ENCODE measurements at places on chromosomes 12 and 14.
A peak's percentile ranks its signal among the peaks of the same experiment; 100 is the strongest.

GRCh38 chr12:67268335-67268895 is 743 bp upstream of the CAND1 start:
- no peaks in the 10 kb centered on the region for H3K4me1 ChIP-seq
- peak overlapping the region; percentile 76 for H3K27ac ChIP-seq
- DNase-seq, result peak; percentile 95
- no peaks in the 10 kb centered on the region for H3K36me3 ChIP-seq
- H3K4me3 ChIP-seq, result peak overlapping the region; percentile 65

DNA sequence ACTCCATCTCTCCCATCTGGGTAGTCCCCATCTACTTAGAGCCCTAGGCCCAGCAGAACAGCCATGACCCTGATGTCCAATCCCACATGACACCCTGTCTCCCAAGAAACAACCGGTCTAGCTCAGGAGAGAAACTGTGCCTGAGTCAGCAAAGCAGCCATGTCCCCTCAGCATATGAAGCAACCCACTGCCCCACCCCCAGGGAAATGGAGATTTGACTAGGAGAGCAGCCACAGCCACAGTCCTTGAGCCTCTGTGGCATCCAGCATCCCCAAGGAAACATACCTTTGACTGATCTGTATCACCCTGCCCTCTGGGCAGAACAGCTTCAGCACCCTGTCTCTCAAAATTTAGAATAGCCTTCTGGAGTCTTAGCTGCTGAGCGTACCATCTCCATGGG is 641.9 kb upstream of the FBXO33 start:
- no peaks in the 10 kb centered on the region for H3K36me3 ChIP-seq
- no peaks in the 10 kb centered on the region for H3K27me3 ChIP-seq
- H3K4me1 ChIP-seq, result no peaks in the 10 kb centered on the region
- H3K27ac ChIP-seq, result no peak overlapping the region

DNA sequence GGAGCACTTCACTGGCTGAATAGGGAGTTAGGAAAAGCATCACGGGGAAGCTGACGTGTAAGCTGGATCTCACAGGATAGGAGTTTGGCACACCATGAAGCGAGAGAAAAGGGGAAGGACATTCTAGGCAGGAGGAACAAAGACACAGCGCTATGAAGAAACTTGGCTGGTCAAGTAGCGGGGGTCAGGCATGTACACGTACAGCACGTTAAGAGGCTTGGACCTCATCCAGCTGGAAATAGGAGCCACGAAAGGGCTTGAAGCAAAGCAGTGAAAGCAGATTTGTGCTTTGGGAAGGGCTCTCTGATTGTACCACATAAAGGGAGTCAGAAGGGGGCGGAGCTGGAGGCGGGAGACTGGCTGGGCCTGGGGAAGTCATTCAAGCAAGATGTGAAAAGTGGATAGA is 19.6 kb upstream of the GALNT8 start:
- peaks cover 8% of the 10 kb centered on the region for H3K4me1 ChIP-seq
- H3K27me3 ChIP-seq, result no peaks in the 10 kb centered on the region
- no peak overlapping the region for H3K4me3 ChIP-seq

DNA sequence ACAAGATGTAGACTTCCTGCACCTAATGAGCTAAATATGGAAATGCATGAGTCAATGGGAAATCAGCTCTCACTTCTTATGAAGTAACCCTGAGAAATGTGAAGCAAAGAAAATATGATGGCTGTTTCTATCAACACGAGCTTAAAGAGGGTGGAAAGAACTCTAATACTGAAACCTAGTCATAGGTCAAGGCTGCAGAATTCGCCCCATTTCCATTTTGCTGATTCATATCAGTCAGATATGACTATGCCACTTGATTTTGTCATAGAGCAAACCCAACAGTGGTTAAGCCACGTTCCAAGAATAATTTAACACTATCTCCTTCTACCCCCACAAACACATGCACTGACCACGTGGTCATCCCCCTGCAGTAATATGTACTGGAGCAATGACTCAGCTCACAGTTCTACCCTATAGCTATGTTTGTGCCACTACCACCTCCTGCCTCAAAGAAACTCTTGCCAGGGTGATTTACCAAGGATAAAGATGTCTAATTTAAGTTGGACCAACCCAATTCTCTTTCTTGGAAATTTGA is 157.5 kb downstream of the TMTC3 start:
- no peaks in the 10 kb centered on the region for H3K4me1 ChIP-seq
- no peak overlapping the region for H3K4me3 ChIP-seq
- H3K36me3 ChIP-seq, result no peaks in the 10 kb centered on the region
- DNase-seq, result no peak
- no peaks in the 10 kb centered on the region for H3K27me3 ChIP-seq

- DNase-seq, result no peak
- H3K36me3 ChIP-seq, result no peaks in the 10 kb centered on the region
- no peak overlapping the region for H3K4me3 ChIP-seq
- no peaks in the 10 kb centered on the region for H3K27me3 ChIP-seq
- no peak overlapping the region for H3K27ac ChIP-seq
Measured at GRCh38 chr12:85765453-85765869, 70.7 kb downstream of the RASSF9 start.

DNA sequence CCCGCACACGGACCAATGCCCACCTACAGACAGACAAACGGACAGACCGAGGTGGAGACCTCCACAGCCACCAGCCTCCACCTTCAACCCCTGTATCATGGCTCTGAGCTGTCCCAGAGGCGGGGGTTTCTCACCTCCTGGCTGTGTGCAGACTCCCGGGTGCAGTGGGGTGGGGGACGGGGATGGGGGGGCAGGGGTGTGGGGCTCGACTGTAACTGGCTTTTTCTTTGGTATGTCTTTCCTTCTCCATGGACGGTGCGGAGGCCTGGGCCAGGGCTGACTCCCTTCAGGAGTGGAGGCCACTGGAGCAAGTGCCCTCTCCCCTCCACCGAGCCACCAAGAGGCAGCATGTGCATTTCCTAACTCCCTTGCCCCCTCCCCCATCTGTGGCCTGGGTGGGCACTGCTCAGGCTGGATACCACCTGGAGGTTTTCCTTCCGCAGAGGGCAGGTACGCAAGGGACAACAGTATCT is 122.6 kb downstream of the ESRRB start:
- H3K27me3 ChIP-seq, result no peaks in the 10 kb centered on the region
- H3K4me3 ChIP-seq, result no peak overlapping the region
- no peaks in the 10 kb centered on the region for H3K4me1 ChIP-seq

GRCh38 chr12:124763594-124763979 is 100.1 kb downstream of the SCARB1 start:
- H3K4me1 ChIP-seq, result peaks cover 1% of the 10 kb centered on the region
- no peaks in the 10 kb centered on the region for H3K36me3 ChIP-seq
- H3K4me3 ChIP-seq, result no peak overlapping the region
- H3K27me3 ChIP-seq, result no peaks in the 10 kb centered on the region
- DNase-seq, result no peak

DNA sequence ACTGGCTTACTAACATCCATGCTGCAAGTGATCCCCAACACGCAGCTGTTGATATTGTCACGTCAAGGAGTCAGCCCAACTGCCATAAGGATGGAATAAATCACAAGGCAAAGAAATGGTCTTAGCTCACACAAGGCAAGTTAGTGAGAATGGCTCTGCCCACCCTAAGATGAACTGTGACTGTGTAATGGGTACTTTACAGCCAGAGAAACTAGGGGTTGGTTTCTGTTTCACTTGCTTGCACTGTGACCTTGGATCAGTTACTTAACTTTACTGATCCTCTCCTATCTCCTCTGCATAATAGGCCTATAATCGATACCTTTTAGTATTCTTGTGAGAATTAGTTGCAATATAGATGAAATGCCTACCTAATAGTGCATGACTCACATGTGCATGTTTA is 52.2 kb upstream of the ANO2 start:
- H3K4me3 ChIP-seq, result no peak overlapping the region
- H3K4me1 ChIP-seq, result no peaks in the 10 kb centered on the region
- DNase-seq, result no peak

DNA sequence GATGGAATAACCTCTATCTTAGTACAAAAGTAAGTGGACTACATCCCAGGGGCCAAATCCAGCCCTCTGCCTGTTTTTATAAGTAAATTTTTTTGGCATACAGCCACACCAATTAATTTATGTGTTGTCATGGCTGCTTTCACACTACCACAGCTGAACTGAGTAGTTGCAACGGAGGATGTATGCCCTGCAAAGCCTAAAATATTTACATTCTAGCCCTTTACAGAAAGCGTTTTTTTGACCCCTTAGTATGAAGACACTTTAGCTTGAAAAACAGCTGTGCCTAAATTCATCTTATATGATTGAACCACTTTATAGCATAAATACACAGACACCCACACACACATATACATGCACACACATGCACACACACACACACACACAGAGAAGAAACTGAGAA is 501.6 kb downstream of the EGLN3 start:
- peaks cover 6% of the 10 kb centered on the region for H3K4me1 ChIP-seq
- DNase-seq, result no peak
- H3K27me3 ChIP-seq, result no peaks in the 10 kb centered on the region
- H3K4me3 ChIP-seq, result no peak overlapping the region
- no peak overlapping the region for H3K27ac ChIP-seq

DNA sequence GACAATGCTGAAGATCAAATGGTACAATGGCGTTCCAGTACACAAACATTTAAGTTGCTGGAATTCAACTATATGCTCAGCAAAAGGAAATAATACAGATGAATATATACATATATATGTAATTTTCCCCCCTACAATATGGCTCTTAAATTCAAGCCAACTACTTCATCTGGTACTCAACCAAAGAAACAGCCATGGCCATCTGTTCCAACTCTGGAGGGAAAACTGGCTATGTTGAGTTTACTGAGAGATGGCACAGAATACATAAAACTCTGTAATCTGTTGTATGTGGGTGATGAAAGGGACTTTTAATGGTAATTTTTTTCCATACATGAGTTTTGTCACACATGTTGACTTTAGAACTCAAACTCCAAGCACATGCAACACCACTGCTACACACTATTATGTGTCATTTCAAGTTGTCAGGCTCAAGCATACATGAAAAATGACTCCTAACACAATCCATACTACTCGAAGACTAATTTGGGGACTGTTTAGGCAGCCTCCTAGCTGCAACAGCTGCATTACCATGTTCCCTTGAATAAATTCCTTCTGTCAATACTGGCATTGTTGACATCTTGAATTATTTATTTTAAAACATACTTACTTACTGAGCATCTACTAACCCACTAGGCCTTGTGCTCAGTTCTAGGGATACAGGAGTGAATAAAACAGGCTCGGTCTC is 38.2 kb upstream of the MAP3K9 start:
- no peaks in the 10 kb centered on the region for H3K36me3 ChIP-seq
- H3K4me1 ChIP-seq, result no peaks in the 10 kb centered on the region
- no peak overlapping the region for H3K4me3 ChIP-seq
- H3K27ac ChIP-seq, result no peak overlapping the region
- no peaks in the 10 kb centered on the region for H3K27me3 ChIP-seq

DNA sequence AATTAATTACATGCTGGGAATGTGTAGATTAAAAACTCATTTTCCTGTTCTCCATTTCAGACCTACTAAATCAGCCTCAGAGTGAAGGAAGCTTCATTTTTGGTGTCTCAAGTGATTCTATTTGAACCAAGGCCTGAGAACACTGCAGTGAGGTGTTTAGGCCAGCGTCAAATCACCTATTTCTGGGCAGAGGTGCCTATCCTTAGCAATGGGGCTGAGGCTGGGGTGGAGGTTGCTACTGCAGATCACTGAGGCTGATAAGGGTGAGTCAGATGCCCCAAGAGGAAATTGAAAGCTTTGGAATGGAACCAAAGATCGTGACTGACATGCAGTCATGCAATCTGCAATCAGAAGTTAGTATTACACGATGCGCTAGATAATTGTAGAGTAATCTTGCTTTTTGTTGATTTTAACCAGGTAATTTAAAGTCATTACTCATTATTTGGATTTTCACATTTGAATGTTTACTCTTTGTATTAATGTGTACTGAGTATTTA is 4.4 kb downstream of the TXNRD1 start:
- no peak for DNase-seq
- no peaks in the 10 kb centered on the region for H3K27me3 ChIP-seq
- H3K4me3 ChIP-seq, result no peak overlapping the region
- H3K27ac ChIP-seq, result no peak overlapping the region

GRCh38 chr12:105522166-105522825 is 191.8 kb downstream of the C12orf75 start:
- H3K4me3 ChIP-seq, result no peak overlapping the region
- no peak for DNase-seq
- no peak overlapping the region for H3K27ac ChIP-seq
- H3K36me3 ChIP-seq, result no peaks in the 10 kb centered on the region

DNA sequence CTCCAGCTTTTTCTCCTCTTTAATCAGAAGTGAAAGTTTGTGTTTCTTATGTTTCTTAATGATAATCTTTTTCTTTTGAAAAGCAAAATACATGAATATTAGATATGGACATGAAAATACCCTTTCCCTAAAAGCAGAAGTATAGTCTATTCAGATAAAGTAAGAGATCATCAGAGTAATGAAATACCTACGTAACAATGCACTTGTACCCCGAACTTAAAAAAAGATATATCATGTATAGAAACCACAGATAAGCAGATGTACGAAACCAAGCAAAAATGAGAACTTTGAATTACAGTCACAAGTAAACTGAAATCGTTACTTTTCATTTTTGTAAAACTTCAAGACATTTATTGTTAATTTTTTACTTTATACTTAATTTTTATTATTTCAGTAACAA is 1.5 kb upstream of the GPR65 start:
- H3K4me1 ChIP-seq, result no peaks in the 10 kb centered on the region
- no peak overlapping the region for H3K4me3 ChIP-seq
- no peaks in the 10 kb centered on the region for H3K27me3 ChIP-seq
- DNase-seq, result no peak
- no peaks in the 10 kb centered on the region for H3K36me3 ChIP-seq

DNA sequence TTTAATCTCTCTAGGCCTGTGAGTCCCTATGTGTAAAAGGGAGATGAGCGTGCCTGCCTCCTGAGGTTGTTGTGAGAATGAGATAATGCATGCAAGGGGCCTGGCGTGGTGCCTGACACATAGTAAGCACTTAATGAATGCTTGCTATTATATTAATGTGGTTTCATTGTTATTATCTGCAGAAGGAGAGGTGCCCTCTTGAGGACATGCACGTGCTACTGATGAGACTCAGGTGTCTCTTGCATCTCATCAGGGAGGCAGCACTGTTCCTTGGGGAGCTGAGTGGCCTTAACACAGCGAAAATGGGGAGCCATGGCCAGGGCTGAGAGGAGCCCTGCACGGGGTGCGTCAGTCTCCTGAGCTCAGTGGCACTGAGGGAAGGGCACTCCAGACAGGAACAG is 29.9 kb upstream of the BCDIN3D start:
- no peak for DNase-seq
- peaks cover 47% of the 10 kb centered on the region for H3K27me3 ChIP-seq
- H3K4me3 ChIP-seq, result no peak overlapping the region
- no peaks in the 10 kb centered on the region for H3K36me3 ChIP-seq
- no peaks in the 10 kb centered on the region for H3K4me1 ChIP-seq

- H3K4me3 ChIP-seq, result no peak overlapping the region
- DNase-seq, result no peak
- H3K36me3 ChIP-seq, result no peaks in the 10 kb centered on the region
- no peak overlapping the region for H3K27ac ChIP-seq
- peaks cover 8% of the 10 kb centered on the region for H3K4me1 ChIP-seq
Measured at GRCh38 chr14:99612071-99612737, 8.2 kb upstream of the CCDC85C start.
